ENCODE measurements at places on chromosomes 6 and 20.

- no peak for DNase-seq
These were observed 148.2 kb downstream of the RALGAPA2 start for GRCh38 chr20:20564279-20564678.

GRCh38 chr20:55947701-55948100 lies 57.6 kb downstream of the CBLN4 start:
- no peak for DNase-seq

GRCh38 chr6:150391890-150392289 lies 23.1 kb downstream of the IYD start:
- no peak for DNase-seq

DNA sequence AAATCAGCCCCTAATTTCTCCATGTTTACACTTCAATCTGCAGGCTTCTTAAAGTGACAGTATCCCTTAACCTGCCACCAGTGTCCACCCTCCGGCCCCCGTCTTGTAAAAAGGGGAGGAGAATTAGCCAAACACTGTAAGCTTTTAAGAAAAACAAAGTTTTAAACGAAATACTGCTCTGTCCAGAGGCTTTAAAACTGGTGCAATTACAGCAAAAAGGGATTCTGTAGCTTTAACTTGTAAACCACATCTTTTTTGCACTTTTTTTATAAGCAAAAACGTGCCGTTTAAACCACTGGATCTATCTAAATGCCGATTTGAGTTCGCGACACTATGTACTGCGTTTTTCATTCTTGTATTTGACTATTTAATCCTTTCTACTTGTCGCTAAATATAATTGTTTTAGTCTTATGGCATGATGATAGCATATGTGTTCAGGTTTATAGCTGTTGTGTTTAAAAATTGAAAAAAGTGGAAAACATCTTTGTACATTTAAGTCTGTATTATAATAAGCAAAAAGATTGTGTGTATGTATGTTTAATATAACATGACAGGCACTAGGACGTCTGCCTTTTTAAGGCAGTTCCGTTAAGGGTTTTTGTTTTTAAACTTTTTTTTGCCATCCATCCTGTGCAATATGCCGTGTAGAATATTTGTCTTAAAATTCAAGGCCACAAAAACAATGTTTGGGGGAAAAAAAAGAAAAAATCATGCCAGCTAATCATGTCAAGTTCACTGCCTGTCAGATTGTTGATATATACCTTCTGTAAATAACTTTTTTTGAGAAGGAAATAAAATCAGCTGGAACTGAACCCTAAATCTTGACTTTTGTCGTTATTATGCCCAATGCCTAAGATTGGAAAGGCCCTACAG lies 4.5 kb downstream of the SOX4 start:
- no peak for DNase-seq

GRCh38 chr6:42969431-42969830 lies 8.9 kb downstream of the GNMT start:
- DNase-seq: no peak

- peak; percentile 68 for DNase-seq
These were observed 4.9 kb upstream of the CD24 start for GRCh38 chr6:106979435-106979884.

GRCh38 chr6:153312634-153313033 lies 181.6 kb upstream of the RGS17 start:
- no peak for DNase-seq

DNA sequence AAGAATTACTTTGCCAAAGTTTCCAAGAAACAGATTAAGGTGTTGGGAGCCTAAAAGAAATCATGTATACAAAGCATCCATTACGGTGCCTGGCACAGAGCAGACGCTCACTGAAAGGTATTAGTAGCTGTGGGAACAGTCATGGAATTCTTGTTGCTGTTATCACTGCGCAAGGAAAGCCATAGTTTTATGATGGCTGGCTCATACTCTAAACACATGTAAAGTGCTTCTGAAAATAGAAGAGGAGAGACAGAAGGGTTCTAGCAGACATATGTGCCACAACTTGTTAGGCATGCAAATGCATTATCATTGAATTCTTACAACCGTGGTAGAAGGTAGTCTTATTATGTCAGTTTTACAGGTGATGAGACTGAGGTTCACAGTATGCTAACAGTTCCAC lies 112.4 kb downstream of the TENT5A start:
- DNase-seq: no peak
